ENCODE measurements at places on chromosomes 2 and 18.

DNA sequence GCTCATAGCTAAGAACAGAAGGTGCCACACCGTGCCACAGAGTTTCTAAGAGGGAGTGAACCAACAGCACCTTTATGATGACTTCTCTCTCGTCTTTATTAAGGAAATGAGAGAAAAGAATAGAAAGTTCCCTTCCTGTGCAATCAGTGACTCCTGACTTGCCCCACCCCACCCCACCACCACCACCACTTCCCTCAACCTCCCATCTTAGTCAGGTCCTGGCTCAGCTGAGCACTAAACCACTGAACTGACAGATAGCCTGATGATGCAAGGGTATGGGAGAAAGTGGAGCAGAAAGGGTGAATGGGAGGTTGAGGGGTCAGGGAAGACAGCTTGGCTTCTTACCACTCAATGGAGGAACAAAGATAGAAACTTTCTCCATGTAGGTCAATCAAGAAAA, 75.2 kb upstream of the RMDN2 start:
- DNase-seq, result no peak

DNA sequence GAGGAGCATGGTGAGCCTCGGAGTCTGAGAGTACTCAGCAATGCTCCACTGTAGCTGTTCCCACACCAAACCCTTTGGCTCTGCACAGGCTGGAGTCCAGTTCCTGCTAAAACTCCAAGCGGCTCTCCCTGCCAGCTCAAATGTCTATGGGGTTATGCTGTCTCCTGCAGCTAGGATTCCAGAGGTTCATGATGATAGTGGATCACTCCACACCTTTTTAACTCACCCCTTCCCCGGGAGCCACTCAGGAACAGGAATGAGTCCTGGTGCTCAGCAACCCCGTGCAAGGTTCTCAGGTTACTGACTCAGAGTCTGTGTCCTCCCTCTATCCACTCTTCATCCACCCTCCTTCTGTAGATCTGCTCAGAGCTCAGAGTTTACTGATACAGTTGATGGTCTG, 410.0 kb downstream of the CDH19 start:
- DNase-seq, result no peak

GRCh38 chr2:43178602-43179542, 47.5 kb downstream of the ZFP36L2 start:
- no peak for DNase-seq

GRCh38 chr2:216620786-216621185, 12.4 kb upstream of the IGFBP2 start:
- DNase-seq, result no peak

- no peak for DNase-seq
Observed at GRCh38 chr2:29420464-29420863, 305.2 kb downstream of the CLIP4 start.

Measured in activated gamma-delta T cell treated with anti-CD3 and anti-CD28 coated beads, Interleukin-2, amount 50 U/mL, for 16 hours (primary cell).